ENCODE measurements at places on chromosomes 3 and 15.

DNA sequence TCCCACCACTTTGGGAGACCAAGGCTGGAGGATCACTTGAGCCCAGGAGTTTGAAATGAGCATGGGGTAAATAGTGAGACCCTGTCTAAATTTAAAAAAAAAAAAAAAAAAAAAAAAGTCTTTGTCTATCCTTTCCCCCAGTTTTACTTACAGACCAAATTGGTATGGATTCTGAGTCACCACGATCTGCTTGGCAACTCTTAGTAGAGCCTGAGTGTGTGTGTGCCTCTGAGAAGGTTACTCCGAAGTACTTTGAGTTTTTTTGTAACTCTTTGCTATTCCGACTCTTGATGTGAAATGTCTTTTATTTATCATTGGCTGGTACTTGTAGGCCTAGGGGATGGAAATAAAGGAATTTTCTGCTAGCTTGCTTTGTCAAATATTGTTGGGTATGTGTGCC, 63.3 kb downstream of the RBM6 start:
- no peak for DNase-seq

DNA sequence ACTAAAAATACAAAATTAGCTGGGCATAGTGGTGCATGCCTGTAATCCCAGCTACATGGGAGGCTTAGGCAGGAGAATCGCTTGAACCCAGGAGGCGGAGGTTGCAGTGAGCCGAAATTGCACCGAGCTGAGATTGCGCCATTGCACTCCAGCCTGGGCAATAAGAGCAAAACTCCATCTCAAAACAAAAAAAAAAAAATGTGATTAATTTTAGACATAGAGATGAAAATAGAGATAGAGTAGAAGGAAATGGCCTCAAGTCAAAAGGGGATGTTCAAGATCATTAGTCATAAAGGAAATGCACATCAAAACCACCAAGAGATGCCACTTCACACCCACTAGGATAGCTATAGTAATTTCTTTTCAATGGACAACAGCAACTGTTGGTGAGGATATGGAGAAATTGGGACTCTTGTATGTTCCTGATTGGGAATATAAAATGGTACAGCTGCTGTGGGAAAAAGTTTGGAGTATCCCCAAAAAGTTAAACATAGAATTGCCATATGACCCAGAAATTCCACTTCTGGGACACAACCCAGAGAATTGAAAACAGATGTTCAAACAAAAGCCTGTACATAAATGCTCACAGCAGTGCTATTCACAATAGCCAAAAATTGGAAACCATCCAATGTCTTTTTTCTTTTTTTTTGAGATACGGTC, 55.4 kb downstream of the ABHD2 start:
- DNase-seq, result peak; percentile 34

GRCh38 chr3:73188707-73189106, 127.2 kb downstream of the EBLN2 start:
- no peak for DNase-seq

DNA sequence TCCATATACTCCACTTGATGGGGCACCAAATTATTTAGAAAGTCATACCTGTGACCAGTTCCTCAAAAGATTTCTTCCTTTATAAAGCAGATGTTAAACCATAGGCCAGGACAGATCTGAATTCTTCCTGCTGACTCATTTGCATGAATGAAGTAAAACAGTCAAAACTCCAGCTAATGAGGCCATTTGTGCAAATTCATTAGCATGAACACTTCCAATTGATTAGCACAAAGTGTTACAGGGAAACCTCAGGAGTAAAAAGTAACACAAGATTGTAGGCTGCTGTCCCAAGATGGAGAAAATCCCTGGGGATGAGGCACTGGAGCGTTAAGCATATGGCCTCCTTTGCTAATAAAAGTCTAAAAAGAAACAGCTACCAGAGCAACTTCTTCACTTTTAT, 149.8 kb downstream of the ZNF385D start:
- DNase-seq, result no peak

DNA sequence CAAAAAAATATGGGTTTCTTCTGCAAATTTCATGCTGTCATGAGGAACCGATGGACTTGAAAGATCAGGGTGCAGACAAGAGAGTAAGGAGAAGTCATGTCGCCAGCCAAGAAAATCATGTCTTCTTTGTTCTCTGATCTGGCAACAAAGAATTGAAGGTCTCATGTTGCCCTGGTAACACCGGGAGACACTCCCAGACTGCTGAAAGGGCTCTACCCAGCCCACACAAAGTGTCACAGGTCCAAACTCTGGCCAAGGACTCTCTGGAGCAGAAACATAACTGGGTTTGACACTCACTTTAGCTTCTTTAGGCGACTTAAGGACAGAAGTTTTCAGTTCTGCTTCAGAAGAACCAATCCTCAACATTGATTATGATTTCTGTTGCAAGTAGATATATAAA, 42.9 kb downstream of the SIDT1 start:
- DNase-seq, result no peak

DNA sequence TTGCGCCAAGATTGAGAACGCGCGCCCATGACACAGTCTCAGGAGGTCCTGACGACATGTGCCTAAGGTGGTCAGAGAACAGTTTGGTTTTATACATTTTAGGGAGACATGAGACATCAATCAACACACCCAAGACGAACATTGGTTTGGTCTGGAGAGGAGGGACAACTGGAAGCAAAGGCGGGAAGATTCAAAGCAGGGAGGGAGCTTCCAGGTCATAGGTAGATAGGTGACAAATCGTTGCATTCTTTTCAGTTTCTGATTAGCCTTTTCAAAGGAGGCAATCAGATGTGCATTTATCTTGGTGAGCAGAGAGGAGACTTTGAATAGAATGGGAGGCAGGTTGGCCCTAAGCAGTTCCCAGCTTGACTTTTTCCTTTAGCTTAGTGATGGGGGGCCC, 828.4 kb upstream of the DPPA4 start:
- DNase-seq, result no peak

GRCh38 chr3:178195824-178196223, 340.4 kb upstream of the KCNMB2 start:
- no peak for DNase-seq

GRCh38 chr3:124890573-124891190, 3.5 kb upstream of the ITGB5 start:
- no peak for DNase-seq

- no peak for DNase-seq
Observed at GRCh38 chr3:194395212-194395611, 3.9 kb downstream of the GP5 start.

GRCh38 chr15:88701561-88702095, 62.8 kb downstream of the ISG20 start:
- DNase-seq, result peak; percentile 31

DNA sequence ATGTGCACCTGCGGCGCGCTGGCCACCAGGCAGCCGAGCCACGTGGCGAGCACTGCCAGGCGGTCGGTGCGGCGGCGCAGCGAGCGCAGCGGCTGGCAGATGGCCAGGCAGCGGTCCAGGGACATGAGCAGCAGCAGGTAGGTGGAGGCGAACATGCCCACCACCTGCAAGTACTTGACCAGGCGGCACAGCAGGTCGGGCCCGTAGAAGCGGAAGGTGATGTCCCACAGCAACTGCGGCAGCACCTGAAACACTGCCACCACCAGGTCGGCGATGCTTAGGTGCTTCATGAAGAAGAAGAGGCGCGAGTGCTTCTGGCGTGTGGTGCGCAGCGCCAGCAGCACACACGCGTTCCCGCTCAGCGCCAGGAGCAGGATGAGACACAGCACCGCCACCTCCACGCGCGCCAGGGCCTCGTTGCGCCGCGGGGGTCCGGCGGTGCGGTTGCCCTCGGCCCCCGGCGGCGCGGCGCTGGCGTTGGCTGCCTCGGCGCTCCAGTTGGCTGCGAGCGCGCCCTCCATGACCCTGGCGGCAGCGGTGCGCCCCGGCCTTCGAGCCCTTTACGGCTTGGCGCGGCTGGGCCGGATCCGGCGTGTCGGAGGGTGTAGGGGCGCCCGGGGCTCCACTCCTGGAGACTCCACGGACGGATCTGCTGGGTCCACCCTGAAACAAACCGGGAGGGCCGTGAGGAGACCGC, 1.6 kb downstream of the OXTR start:
- DNase-seq, result no peak

DNA sequence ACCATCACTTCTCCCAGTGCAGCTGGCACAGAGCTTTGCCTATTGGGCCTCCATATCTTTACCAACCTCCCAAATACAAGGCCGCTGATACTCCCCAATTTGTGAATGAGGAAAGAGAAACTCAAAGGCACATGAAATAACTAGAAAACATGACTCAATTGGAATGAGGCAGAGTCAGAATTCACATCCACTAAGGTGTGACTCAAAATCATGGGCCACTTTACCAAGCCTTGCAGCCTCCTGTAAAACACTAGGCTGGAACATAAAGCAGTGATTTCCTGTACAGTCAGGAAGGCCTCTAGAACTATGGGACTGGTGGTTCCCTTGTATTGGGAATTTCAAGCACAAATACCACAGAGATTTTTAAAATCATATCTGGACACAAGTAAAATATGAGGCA, 128.6 kb downstream of the DCLK3 start:
- no peak for DNase-seq

DNA sequence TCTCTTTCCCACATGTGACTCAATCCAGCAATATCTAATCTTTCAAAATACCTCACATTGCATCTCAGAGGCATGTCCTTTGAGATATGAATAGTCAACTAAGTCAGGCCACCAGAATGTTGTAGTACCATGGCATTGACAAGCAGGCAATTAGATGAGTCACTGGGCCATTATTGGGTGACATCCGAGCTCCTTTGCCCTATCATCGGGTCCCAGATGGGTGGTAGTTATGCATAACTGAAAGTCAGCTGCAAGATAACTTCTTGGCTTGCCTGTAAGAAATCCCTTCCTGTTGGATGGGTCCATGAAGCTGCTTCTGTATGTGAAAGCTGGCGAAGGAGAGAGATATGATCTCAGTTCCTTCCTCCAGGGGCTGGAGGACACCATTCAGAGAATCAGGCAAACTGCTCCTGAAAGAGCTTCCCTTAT, 32.8 kb downstream of the ARRDC4 start:
- DNase-seq, result no peak
